ENCODE measurements at places on chromosomes 4 and X. TPM values are rescaled to one million over a fixed set of nuclear protein-coding genes. Genes with fewer than 3 reads are reported as not detected.

Gene FGF13
- total RNA-seq: 1.2 TPM

Gene NOX1
- not detected for total RNA-seq

Gene FRMD7
- not detected for total RNA-seq

Gene MAGEA8
- not detected for total RNA-seq

Gene IL9R
- total RNA-seq: 0.13 TPM

Gene IL3RA
- not detected for total RNA-seq

Gene CT45A5
- not detected for total RNA-seq

Gene CDX4
- not detected for total RNA-seq

Gene RTL5
- total RNA-seq: not detected

Gene FAM9B
- total RNA-seq: not detected

DNA sequence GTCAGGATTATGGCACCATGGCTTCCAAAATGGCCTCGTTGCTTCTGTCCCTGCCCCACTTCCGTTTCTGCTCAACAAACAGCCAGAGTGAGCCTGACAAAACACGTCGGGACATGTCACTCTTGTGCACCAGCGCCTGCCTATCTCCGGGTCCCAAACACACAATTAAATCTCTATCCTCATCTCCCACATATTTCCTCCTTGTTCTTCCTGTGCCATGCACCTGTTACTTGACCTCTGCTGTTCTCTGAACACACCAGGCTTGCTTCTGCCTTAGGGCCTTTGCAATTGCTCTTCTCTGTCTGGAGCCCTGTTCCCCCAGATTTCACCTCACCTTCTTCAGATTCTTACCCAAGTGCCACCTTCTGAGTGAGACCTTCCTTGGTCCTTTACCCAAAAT, 12.7 kb upstream of the CD38 start:
- DNase-seq: no peak

GRCh38 chr4:105236916-105237311, 90.2 kb downstream of the TET2 start:
- DNase-seq: no peak

DNA sequence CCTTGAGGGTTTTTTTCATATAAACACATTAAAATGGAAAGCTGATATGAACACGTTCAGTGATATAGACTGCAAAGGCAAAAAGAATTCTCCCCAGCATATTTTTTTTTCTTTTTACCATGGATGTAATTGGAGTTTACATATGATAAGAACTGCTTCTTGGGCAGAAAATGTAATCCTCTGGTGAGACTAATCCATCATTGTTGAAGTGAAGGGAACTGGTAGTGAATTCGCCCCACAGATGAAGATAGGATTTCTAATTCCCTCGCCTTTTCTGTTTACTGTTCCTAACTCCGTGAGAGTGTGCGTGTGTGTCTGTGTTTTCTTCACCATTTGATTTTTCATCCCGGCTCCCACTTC, 88.9 kb downstream of the GPR143 start:
- no peak for DNase-seq

- DNase-seq: no peak
These were observed 42.3 kb upstream of the FAM156A start for GRCh38 chrX:53000447-53001135.

- no peak for DNase-seq
These were observed 25.5 kb downstream of the NELFA start for GRCh38 chr4:1983053-1983845.

- DNase-seq: no peak
These were observed 510.9 kb downstream of the ANKRD50 start for GRCh38 chr4:124201636-124202035.

DNA sequence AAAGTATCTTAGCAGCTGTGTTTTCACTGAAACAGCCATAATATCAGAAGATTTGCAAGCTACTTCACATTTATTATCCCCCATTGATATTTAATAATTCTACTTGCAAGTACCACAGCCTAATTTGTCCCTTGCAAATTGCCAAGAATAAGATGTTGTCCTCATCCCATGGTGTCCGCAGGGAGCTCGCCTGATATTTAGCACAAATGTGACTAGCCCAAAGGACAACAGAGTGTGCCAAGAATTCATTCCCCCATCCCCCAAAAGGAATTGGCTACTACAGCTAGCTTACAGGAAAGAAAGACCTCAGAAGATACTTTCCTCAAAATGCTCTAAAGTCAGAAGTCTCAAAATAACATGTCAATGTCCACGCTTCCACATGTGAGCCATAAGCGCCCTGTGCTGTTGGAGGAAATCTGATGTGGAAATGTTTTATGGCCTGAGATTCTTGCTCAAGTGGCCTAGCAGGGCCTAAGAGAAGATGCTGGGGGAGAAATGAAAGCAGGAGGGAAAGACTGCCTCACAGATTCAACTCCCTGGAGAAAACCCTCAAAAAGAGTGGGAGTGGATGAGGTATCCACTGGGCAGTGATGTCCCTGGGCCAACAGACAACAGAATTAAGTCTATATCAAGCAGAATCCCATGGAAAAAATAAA, 111.4 kb downstream of the SH3KBP1 start:
- DNase-seq: no peak

- peak; percentile 98 for DNase-seq
These were observed 1.8 kb downstream of the CENPU start for GRCh38 chr4:184732126-184732525.

DNA sequence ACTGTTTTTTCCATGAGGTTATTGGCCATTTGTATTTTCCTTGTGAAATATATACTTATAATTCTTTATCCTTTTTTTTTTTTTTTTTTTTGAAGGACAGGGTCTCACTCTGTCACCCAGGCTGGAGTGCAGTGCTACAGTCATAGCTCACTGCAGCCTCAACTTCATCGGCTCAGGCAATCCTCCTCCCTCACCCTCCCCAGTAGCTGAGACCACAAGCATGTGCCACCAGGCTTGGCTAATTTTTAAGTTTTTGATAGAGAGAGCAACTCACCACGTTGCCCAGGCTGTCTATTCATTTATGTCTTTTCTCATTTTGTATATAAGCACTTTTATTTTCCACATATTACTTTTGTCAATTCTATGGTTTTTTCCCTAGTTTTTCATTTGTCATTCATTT, 16.8 kb downstream of the RBPJ start:
- no peak for DNase-seq

GRCh38 chr4:6641164-6641970, 882 bp downstream of the MRFAP1 start:
- peak; percentile 48 for DNase-seq

GRCh38 chr4:24419181-24420034, 164.9 kb downstream of the DHX15 start:
- DNase-seq: peak; percentile 59

DNA sequence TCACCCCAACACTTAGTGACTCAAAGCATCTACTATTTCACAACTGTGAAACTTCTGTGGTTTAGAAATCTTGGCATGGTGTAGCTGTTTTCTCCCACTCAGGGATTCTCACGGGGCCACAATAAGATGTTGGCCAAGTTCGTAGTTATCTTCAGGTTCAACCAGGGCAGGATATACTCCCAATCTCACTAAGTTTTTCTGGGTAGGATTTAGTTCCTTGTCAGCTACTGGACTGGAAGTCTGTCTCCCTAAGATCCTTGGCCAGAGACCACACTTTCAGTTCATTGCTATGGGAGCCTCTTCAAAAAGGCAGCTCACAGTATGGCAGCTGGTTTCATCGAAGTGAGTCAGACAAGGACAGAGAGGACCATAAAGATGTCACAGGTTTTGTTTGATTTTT, 111.7 kb upstream of the PDHA2 start:
- DNase-seq: peak; percentile 69

Data from bronchial epithelial cell (primary cell).